H9 (cell line): ENCODE measurements at places on chromosomes 7 and 10. TPM values are rescaled to one million over a fixed set of nuclear protein-coding genes. Genes with fewer than 3 reads are reported as not detected.
A peak's percentile ranks its signal among the peaks of the same experiment; 100 is the strongest.

GRCh38 chr10:122630526-122630925 is 69.1 kb downstream of the C10orf120 start:
- DNase-seq: no peak

- DNase-seq: no peak
Measured at GRCh38 chr7:138173548-138173947, 97.3 kb downstream of the AKR1D1 start.

GRCh38 chr7:86749741-86750665 is 106.3 kb downstream of the GRM3 start:
- DNase-seq: no peak

DNA sequence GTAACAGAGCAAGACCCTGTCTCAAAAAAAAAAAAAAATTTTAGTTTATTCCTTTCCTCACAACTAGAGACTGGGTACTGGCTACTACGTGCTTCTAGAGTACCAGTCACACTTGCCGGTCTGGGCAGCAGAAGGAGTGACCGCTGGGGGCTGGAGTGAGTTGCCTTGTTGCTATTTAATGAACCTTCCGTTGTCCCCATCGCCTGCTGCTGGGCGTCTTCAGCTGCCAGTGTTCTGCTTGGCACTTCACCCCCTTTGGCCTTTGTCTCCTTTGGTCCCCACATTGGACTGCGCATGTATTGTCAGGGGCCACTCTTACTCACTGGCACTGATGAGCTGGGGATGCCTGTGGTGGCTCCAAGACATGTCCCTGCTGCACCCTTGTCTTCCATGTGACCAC is 110.6 kb downstream of the CLEC2L start:
- no peak for DNase-seq

DNA sequence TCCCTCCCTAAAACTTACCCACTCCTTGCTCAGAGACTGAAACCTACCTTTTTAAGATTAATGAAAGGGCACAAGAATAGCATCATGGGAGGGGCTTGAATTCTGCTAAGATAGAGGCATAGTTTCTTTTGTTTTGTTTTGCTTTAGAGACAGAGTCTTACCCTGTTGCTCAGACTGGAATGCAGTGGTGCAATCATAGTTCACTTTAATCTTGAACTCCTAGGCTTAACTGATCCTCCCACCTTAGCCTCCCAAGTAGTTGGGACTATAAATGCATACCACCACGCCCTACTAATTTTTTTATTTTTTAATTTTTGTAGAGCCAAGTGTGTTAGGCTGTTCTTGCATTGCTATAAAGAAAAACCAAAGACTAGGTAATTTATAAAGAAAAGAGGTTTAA is 17.7 kb upstream of the DNMBP start:
- DNase-seq: no peak

DNA sequence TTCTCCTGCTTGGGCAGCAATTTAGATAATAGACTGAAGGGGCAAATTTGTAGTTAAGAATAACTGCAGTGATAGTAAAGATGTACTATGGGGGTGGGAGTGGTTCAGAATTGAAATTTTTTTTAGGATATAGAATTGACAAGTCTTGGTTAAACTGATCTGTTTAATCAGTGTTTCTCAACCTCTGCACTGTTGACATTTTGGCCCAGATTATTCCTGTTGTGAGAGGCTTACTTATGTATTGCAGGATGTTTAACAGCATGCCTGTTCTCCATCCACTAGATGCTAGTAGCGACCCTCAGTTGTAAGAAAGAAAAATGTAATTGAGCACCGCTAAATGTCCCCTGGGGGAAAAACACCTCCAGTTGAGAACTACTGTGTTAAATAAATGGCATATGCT is 176.5 kb downstream of the CCDC7 start:
- DNase-seq: no peak

Gene RBAK
- total RNA-seq: 18.5 TPM in 2 replicates

Gene FAM200A
- 7.8 and 8.7 TPM in 2 replicates for total RNA-seq

DNA sequence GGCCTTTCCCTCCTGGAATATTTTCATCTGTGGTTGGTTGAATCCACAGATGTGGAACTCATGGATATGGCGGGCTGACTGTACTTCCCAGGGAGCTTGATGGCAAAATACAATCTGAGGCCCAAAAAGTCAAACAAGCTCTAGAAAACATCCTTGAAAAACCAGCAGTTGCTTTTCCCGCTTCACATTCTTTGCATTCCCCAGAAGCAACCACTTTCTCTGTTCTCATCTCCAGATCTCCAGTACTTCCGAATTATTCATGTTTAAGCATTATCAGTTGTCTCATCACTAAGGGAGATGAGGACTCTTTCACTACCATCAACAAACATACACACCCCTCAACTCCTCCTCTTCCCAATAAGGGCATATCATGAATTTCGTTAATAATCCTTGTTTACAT is 55.3 kb downstream of the KIF5B start:
- no peak for DNase-seq

DNA sequence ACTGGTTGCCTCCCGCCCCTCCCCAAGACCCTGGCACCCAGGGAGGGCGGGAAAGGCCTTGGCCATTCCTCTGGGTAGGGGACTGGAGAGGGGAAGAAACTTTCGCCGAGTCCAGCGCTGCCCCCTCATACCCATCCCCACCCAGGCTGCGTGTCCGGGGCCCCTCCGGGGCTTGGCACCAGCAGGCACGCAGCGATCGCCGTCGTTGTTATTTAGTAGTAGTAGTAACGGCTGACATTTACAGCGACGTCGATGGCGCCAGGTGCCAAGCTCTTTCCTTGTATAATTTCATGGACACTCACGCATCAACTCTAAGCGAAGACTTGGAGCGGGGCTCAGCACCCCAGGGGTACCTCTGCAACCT is 3.3 kb upstream of the PDGFA start:
- no peak for DNase-seq

DNA sequence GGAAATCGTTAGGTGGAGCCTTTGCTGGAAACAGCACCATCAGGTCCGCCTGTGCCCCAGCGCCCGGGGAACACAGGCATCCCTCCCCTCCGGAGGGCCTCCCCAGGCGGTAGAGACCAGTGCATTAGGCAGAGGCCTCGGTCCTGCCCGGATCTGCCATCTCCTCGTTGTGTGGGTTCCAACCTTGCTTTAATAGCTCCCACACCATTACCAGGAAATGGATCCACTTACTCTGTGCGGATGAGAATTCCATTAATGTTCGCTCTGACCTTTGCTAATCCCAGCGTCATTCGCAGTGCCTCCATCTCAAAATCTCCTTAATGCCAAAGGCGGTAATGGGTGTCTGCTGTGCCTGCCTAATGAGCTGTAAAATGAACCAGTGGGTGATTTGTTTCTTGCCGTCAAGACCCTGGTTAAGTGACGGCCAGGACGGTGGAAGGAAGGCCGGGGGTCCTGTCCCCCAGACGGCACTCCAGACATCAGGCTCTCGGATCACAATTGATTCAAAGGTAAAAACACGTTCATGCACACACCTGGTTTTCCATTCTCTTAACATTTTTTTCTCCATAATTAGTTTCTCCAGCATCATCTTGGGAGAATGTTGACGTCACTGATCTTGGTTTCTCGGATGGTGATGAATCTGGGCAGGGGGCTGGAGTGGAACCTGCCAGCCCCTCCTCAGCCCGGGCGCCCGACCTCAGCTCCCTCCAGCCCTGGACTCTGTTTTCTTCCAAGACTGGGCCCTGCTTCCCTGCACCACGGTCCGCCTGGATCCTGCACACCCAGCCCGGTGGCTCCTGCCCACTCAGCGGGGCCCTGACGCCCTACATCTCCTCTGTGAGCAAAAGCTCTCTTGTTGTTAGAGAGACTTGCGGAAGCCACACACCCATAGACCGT is 22.8 kb upstream of the FAM20C start:
- DNase-seq: no peak

GRCh38 chr7:96084881-96085553 is 236.9 kb downstream of the SLC25A13 start:
- no peak for DNase-seq

GRCh38 chr10:106894692-106895091 is 269.8 kb downstream of the SORCS1 start:
- DNase-seq: no peak

DNA sequence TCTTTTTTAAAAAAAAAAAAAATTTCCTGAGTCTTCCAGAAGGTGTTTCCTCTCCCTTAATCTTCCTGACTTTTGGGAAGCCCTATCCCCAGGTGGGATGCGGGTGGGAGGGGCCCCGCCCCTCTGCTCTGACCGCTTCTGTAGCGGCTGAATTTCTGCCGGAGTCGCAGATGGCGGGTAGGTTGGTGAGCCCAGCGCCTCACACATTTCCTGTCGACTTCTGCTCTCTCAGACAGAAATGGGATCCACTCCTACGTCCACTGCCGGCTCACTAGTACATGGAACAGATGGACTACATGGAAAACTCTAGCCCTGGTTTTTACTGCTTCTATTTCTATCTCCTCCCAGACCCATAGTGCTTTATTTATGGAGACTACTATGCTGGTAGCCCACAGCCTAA is 90.9 kb downstream of the NEUROD6 start:
- DNase-seq: peak; percentile 59

- no peak for DNase-seq
Measured at GRCh38 chr7:38027884-38028455, 107.5 kb downstream of the EPDR1 start.

- DNase-seq: no peak
Measured at GRCh38 chr10:101007099-101007711, 7.6 kb downstream of the LZTS2 start.

DNA sequence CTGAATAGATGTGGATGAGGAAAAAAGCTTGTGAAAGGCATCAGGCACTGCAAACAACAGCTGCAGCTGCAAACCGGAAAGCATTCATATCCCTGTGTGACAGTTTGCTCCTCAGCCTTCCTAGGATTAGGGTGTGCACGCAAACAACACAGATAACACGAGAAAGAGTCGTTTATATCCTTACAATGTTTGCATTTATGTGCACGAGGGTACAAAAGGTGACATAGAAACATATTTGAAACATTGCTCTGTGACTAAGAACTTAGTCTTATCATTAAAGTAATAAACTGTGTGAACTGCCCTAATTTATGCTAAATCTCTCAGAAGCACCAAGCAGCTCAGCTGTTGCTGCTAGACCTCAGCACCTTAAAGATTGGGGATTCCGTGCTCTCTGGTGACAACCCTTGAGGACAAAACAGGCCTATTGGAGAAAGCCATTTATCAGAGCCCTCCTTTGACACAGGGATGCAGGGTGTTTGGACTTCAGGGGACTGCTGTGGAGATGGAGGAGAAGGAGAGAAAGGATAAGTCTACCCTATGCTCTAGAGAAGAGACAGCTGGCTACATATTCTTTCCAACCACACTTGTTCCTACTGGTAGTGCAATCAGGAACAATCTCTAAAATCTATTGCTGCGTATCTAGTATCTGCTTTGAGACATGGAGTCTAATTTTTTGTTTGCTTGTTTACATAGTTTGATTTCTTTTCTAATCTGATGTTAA is 176.2 kb downstream of the GNAT3 start:
- no peak for DNase-seq

Gene ERVW-1
- total RNA-seq: 0.09 TPM in 1 of 2 replicates, not detected in the other

Gene SMURF1
- total RNA-seq: 27.2 and 29.4 TPM in 2 replicates

GRCh38 chr7:25926009-25926408 is 226.0 kb upstream of the NFE2L3 start:
- DNase-seq: no peak

Gene MNX1
- 0.20 TPM in 1 of 2 replicates, not detected in the other for total RNA-seq

GRCh38 chr10:35896001-35896400 is 253.9 kb upstream of the FZD8 start:
- no peak for DNase-seq

Gene TLL2
- 1.4 and 1.8 TPM in 2 replicates for total RNA-seq

Gene OR2A42
- total RNA-seq: not detected in 2 replicates

Gene UNC5B
- total RNA-seq: 28.4 and 29.7 TPM in 2 replicates

DNA sequence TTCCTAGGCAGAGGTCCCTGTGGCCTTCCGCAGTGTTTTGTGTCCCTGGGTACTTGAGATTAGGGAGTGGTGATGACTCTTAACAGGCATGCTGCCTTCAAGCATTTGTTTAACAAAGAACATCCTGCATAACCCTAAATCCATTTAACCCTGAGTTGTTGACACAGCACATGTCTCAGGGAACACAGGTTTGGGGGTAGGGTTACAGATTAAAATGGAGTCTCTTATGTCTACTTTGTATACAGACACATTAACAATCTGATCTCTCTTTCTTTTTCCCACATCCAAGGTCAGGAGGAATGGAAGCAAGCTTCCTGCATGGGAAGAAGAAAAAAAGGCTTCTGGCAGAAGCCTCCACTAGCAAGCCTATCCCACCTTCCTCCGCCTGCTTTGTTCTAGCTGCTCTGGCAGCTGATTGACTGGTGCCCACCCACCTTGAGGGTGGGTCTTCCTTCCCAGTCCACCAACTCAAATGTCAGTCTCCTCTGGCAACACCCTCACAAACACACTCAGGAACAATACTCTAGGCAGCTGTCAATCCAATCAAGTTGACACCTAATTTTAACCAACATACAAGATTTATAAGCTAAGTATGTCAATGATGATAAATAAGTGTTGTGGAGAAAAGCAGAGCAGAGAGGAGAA is 176.5 kb upstream of the CCZ1B start:
- DNase-seq: peak; percentile 67

Gene FOXP2
- total RNA-seq: not detected in 2 replicates

GRCh38 chr10:116164291-116164690 is 108.7 kb downstream of the GFRA1 start:
- no peak for DNase-seq

Gene NCF1
- 0.33 and 0.63 TPM in 2 replicates for total RNA-seq
